Activated naive CD8-positive, alpha-beta T cell treated with anti-CD3 and anti-CD28 coated beads, Interleukin-2, amount 50 U/mL, for 24 hours (primary cell): ENCODE measurements at places on chromosomes 6 and 20.

DNA sequence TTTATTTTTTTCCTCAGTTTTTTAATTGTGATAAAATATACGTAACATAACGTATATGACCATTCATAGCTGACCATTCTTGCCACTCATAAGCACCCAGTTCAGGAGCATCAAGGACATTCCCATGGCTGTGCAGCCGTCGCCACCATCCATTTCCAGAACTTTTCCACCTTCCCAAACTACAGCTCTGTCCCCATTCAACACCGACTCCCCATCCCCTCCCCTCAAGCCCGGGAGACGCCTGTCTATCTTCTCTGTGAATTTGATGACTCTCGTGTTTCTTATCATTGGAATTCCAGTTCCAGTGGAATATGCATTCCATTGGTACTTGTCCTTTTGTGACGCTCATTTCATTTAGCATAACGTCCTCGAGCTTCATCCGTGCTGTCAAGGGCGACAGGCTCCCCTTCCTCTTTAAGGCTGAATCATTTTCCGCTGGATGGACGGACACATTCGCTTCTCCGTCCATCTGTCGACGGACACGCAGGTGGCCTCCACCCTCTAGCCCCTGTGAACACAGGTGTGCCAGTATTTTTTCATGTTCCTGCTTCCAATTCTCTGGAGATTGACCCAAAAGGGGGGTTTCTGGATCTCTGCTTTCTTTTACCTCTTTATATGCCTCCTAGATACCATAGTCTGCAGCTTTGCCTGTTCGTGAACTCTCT is 88.1 kb downstream of the YTHDF1 start:
- no peak overlapping the region for H3K4me3 ChIP-seq
- peaks cover 6% of the 10 kb centered on the region for H3K27me3 ChIP-seq
- no peak overlapping the region for H3K27ac ChIP-seq

DNA sequence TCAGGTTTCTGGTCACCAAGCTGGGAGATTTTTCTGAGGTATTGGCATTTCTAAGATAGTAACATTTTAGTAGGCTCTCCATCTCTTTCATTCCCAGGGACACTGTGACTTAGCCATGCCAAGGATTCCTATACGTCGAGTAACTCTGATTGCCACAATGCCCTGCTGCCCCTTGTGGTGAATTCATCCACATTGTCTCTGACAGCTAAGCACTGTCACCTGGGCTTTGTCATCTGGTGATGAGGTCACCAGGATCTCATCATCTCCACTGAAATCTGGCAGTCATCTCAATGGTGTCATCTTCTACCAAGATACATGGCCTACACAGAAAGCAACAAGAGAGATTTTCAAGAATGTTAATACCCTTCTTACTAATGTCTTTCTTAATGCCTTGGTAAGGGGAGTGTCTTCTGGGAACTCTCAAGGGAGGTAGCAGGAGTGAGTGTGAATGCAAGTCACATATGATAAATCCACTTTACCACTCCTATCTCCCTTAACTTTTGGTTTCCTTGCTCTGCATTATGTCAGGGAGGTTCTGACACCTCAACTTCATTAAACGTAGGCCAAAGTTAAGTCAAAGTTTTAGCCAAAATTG is 246.7 kb downstream of the CD109 start:
- H3K4me1 ChIP-seq = no peaks in the 10 kb centered on the region
- H3K27ac ChIP-seq = no peak overlapping the region
- no peak for DNase-seq
- no peaks in the 10 kb centered on the region for H3K36me3 ChIP-seq

- no peak overlapping the region for H3K27ac ChIP-seq
- no peak for DNase-seq
- H3K27me3 ChIP-seq = no peaks in the 10 kb centered on the region
- H3K4me1 ChIP-seq = no peaks in the 10 kb centered on the region
- no peaks in the 10 kb centered on the region for H3K36me3 ChIP-seq
Observed at GRCh38 chr20:15555913-15556312, 1017.3 kb downstream of the KIF16B start.

DNA sequence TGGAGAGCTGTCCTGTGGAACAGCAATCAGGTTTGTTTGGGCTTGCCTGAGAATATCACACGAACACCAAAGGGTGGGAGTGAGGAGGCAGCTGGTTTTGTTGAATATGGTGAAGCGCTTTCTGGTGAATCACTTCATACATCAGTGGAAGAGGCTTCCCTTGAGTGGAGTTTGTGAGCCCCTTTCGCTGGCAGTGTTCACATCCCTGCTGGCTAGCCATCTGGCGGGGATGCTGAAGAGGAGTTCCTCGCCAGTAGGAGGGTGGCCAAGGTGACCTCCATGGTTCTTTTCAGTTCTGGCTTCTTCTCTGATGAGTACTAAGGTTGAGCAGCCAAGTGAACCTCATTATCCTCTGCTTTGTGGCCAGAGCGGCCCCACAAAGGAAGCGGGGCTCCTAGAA is 37.7 kb upstream of the RNF8 start:
- no peak for DNase-seq
- no peak overlapping the region for H3K4me3 ChIP-seq
- peaks cover 2% of the 10 kb centered on the region for H3K4me1 ChIP-seq

DNA sequence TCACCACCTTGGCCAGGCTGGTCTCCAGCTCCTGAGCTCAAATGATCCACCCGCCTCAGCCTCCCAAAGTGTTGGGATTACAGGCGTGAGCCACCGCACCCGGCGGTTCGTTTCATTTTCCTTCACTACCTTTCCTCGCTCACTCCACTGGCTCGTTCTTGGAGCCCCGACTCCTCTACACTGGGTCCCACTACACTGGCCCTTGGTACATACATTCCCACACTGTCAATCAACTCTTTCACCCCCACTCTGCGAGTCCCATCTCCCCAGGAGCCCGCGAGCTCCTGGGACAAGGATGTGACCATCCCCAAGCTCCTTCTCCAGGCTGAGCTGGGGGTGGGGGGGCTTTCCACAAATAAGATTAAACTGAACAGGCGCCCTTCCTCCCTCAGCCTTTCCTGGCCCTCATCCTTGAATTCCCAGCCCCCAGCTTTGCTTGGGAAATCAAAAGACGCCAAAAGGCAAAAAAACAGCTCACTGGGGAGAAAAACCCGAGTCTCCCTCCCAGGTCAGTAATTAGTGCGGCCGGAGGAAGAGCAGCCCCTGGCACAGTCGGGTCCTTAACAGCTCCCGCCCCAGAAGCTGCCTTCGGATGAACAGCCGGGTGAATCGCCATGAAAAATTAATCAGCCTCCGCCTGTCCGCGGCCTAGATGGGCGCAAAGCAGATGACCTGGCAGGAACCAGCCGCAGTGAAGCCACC is 42.8 kb upstream of the LY86 start:
- peaks cover 2% of the 10 kb centered on the region for H3K36me3 ChIP-seq
- H3K27ac ChIP-seq = no peak overlapping the region
- peaks cover 2% of the 10 kb centered on the region for H3K4me1 ChIP-seq
- no peak for DNase-seq
- no peak overlapping the region for H3K4me3 ChIP-seq
- H3K27me3 ChIP-seq = peaks cover 65% of the 10 kb centered on the region

- H3K27ac ChIP-seq = no peak overlapping the region
- peaks cover 64% of the 10 kb centered on the region for H3K36me3 ChIP-seq
- H3K27me3 ChIP-seq = no peaks in the 10 kb centered on the region
- DNase-seq = no peak
- peaks cover 5% of the 10 kb centered on the region for H3K4me1 ChIP-seq
- H3K4me3 ChIP-seq = no peak overlapping the region
Observed at GRCh38 chr6:20438462-20439070, 36.9 kb downstream of the E2F3 start.

DNA sequence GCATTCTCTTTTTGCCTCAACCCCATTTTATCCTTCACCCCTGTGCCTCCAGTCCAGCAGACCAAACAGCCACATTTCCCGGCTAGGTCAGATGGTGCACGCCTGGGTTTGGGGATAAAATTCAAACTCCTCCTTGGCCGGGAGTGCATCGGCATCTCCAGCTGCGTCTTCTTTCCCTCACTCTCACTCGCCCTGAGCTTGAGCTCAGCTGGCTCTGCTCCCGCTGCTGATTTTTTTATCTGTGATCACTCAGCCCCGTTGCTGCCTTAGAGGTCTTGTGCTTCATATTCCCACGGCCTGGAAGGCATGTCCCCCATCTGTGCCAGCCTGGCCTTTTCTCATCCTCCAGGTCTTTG is 6.8 kb upstream of the EZR start:
- DNase-seq = no peak
- no peak overlapping the region for H3K4me3 ChIP-seq
- no peaks in the 10 kb centered on the region for H3K36me3 ChIP-seq
- H3K4me1 ChIP-seq = peaks cover 23% of the 10 kb centered on the region
- H3K27ac ChIP-seq = no peak overlapping the region
- peaks cover 2% of the 10 kb centered on the region for H3K27me3 ChIP-seq

- H3K27me3 ChIP-seq = no peaks in the 10 kb centered on the region
- H3K36me3 ChIP-seq = peaks cover 23% of the 10 kb centered on the region
- DNase-seq = no peak
- peaks cover 75% of the 10 kb centered on the region for H3K4me1 ChIP-seq
Observed at GRCh38 chr20:48817367-48818030, 10.3 kb downstream of the PREX1 start.

DNA sequence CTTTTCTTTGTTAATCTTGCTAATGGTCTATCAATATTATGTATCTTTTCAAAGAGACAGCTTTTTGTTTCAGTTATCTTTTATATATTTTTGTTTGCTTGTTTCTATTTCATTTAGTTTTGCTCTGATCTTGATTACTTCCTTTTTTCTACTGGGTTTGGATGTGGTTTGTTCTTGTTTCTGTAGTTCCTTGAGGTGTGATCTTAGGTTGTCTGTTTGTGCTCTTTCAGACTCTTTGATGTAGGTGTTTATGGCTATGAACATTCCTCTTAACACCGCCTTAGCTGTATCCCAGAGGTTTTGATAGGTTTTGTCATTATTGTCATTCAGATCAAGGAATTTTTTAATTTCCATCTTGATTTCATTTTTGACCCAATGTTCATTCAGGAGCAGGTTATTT is 26.8 kb upstream of the TNFAIP3 start:
- H3K36me3 ChIP-seq = peaks cover 23% of the 10 kb centered on the region
- H3K4me3 ChIP-seq = no peak overlapping the region
- H3K4me1 ChIP-seq = peaks cover 6% of the 10 kb centered on the region
- no peak overlapping the region for H3K27ac ChIP-seq

DNA sequence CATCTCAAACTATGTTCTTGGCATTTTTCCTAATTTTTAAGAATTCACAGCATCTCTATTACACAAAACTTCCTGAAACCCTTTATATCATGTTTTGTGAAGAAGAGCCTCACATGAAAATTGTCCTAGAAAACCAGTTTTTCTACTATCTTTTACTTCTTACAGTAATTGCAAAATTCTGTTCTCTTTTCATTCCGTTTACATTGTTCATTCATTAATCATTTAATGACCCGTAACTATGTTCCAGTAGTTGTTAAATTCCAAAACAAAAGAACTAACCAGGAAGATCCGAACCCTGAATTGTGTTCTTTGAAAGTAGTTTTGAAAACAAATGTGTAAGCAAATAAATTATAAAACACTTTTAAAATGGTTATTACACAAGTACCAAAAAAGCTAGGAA is 597.0 kb downstream of the EYS start:
- DNase-seq = no peak
- H3K27ac ChIP-seq = no peak overlapping the region
- H3K4me1 ChIP-seq = no peaks in the 10 kb centered on the region

DNA sequence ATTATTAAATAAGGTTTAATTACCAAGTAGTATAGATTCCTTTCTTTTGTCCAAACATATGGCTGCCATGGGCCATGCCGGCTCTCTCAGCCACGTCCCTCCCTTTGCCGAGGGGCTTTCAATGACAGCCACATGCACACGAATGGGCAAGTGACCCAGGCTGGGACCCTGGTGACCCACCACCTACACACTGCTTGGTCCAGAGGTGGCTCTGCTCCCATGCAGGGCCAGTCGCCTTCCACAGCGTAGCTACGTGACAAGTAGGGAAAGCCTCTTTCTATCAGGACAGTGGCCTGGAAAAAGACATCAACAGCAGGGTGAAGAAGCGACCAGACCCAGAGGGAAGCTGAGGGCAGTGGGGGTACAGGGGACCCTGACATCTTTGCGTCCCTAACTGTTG is 152.8 kb upstream of the CST7 start:
- H3K4me3 ChIP-seq = no peak overlapping the region
- no peaks in the 10 kb centered on the region for H3K36me3 ChIP-seq
- H3K4me1 ChIP-seq = no peaks in the 10 kb centered on the region
- H3K27ac ChIP-seq = no peak overlapping the region
- DNase-seq = no peak

DNA sequence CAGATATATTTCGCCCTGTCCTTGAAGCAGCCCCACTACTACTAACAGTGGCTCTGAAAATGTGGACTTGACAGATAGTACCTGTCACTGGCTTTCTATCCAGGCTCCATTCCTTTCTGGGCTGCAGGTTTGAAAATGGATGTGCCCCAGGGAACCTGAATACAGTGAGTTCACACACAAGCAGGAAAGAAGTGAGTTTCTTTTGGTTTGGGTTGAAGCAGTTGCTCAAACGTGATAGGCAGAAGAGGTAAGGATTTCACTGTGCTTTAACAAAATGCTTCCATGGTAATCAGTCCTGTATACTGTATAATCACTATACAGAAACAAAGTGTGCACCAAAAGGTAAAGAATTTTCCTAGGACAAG is 382.9 kb downstream of the PRKN start:
- H3K36me3 ChIP-seq = no peaks in the 10 kb centered on the region
- DNase-seq = no peak
- H3K4me1 ChIP-seq = no peaks in the 10 kb centered on the region
- H3K27me3 ChIP-seq = no peaks in the 10 kb centered on the region
- H3K4me3 ChIP-seq = no peak overlapping the region

GRCh38 chr6:93418408-93419303 is 703 bp downstream of the EPHA7 start:
- no peak for DNase-seq
- H3K4me3 ChIP-seq = peak overlapping the region; percentile 72
- peaks cover 23% of the 10 kb centered on the region for H3K4me1 ChIP-seq
- H3K27ac ChIP-seq = no peak overlapping the region
- peaks cover 59% of the 10 kb centered on the region for H3K27me3 ChIP-seq
